ENCODE measurements at places on chromosomes 3 and 15.

GRCh38 chr15:45849136-45849535 lies 214.3 kb downstream of the SQOR start:
- no peak for DNase-seq

GRCh38 chr3:189303584-189303983 lies 131.8 kb downstream of the TPRG1 start:
- no peak for DNase-seq

GRCh38 chr3:143132246-143132980 lies 12.8 kb downstream of the CHST2 start:
- no peak for DNase-seq

- no peak for DNase-seq
These were observed 1412.6 kb downstream of the ZPLD1 start for GRCh38 chr3:103847081-103848062.

GRCh38 chr15:85430406-85431204 lies 50.2 kb downstream of the AKAP13 start:
- no peak for DNase-seq

DNA sequence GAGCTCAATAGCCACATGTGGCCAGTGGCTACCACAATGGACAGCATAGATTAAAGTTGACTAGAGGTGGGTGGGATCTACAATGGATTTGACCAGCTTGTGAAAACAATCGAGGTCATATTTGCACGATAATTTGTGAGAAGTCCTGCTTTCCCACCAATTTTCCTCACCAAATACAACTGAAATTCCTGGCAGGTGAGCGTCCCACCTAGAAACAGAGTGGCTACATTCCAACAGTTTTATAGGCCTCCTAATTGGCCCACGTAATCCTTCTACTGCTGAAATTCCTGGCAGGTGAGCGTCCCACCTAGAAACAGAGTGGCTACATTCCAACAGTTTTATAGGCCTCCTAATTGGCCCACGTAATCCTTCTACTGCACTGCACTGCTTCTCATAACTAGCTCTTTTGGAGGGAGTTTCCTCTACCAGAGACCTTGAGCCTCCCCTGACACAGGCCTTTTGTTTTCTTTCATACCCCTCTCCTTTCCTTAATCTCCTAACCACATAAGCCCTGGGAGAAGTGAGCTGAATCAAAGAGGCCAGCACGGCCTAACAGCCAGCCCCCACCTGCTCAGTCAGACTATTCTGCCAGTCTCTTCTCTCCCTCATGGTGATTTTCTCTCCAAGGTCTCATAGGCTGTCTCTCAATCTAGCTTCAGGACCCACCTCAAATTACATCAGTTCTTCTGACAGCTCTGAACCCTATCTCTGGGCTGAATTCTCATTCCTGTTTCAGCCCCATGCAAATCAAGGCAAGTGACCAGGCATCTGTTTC lies 80.2 kb downstream of the BFSP2 start:
- no peak for DNase-seq

DNA sequence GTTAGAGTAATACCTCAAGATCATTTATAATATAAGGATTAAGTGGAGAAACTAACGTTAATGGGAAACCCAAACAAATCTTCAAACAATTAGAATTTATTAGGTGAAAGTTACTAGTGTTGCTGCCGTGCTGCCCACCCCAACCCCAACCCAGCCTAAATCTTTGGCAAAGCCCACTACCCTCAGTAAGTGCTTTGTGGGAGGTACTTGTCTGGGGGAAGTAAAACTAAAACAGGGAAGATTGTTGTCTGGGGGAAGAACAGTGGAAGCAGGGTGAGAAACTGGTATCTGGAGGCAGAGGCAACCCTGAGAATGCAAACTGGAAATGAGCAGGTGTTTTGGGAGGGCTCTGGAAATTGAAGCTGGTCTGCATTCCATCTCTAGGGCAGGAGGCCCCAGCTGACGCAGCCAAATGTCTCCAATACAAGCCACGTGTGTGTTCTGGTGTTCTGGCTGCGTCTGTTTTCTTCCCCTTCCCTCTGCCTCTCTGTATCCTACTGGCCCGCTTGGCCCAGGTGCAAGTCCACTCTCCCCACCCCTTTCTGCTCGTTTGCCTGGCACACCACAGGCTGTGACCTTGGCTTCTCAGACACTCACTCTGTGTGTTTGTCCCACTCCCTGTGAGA lies 32.7 kb downstream of the FEM1B start:
- no peak for DNase-seq

- peak; percentile 47 for DNase-seq
These were observed 794.4 kb upstream of the LMCD1 start for GRCh38 chr3:7707187-7707586.

DNA sequence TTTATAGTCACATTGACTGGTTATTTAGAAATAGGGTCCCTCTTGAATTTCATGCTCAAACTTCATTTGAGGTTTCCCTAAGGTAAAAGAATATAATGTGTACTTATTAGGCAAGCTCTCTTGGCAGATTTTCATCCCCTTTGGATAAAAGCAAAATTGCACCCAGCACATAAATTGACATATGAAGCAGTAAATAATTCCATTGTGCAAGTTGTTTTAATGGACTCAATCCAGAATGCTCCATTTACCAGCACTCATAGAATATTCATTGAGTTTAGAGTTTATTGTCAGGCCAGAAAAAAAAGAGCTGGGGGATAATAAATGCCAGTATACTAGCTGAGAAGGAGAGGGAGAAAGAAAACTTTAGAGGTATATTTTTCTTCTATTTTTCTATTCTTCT lies 136.8 kb downstream of the TPRG1 start:
- no peak for DNase-seq

DNA sequence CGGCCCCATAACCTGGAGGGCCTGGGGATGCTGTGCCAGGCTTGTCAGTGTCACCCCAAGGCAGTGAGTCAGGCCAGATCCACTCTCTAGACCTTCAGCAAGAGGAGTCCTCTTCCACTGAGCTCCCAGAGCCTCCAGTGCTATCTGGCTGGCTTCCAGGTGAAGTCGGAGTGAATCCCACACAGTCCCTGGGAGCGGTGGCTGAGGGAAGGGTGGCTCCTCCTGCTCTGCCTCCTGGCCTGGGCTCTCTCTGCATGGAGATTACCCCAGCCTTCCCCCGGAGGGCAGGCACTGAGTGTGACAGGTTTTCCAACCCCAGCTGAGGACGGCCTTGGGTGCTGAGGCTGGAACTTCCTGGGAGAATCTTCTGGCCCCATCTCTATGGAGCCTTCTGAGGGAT lies 82.7 kb downstream of the EPHB1 start:
- DNase-seq = no peak

DNA sequence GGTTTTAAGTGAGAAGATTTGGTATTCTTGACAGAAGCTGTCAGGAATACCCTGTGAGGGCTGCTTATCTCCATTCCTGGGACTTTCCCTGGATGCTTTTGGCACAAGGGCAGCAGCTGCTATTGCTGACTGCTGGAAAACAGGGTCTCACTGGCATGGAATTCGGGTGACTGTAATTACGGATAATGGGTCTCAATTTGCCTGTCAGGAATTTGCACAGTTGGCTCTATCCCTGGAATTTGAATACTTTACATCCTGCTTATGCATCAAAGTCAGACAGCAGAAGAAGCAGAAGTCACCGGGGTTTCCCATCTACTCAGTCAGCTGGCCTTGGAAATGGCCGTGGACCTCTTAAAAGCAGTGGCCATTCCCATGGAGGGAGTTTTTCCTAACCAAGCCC lies 25.9 kb upstream of the AKAP13 start:
- DNase-seq = peak; percentile 84

DNA sequence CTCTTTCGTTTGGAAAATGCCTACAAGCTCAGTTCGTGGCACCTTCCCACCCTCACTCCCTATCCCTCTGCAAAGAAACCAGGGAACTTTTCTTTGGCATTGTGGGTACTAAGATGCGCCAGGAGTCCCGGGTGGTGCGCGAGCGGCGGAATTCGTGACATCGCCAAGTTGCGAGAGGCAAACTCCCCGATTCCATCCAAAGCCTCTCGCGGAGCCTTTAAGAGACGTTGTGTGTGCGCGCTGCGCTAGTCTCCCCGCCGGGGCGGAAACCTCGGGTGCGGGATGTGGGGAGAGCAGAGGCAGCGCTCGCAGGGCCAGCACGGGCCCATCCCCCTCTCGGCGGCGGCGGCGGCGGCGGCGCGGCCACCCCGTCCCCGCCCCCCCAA lies 443 bp upstream of the NR2F2 start:
- peak; percentile 80 for DNase-seq

- DNase-seq = peak; percentile 67
These were observed 141.7 kb downstream of the NR1D2 start for GRCh38 chr3:24086617-24087404.

DNA sequence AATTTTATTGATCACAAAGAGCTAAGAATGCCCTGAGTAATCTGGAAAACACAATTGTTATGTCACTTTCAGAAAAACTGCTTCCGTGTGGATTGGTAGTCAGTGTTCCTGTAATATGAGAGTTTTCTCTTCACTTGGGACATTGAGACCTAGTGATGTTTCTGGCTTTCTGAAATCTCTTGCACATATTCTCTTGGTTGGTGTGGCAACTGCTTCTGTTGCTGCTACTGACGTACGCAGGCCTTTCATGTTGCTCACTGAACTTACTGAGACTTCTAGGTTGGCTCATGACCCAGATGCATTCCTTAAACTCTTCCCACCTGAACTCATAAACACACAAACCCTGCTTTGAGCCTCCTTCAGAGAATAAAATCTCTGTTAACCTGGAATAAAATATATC lies 175.0 kb upstream of the PFN2 start:
- no peak for DNase-seq

GRCh38 chr3:151434151-151434890 lies 26.5 kb downstream of the IGSF10 start:
- DNase-seq = peak; percentile 91

DNA sequence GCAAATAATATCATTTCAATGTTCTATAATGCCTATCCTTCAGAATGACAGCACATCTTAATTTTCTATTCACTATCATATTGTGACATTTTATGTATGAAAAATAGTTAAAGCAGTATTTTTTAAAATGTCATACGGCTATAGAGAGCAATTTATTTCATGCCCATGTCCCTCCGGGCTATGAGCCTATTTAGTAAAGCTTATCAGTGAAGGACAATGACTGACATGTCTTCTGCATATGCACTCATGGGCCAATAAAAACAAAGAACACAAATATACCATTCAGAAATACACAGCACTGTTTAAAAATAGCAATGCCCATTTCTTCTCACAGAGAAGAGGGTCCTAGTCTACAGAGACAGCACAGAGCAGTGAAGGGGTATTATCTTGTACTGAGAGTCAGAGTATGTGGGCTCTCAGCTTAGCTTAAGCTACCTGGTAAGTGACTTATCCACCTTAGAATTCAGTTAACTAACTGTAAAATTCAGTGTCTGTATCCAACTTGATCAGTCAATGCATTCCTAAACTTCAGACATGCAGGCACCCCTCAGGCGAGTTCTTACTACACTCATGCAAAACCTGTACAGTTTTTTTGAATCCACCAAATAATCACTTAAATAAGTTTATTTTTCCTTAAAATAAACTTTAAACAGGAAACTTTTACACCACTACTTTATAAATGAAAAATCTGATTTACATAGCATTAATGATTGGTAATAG lies 9.0 kb downstream of the GOLIM4 start:
- DNase-seq = no peak

GRCh38 chr3:179181993-179182551 lies 33.9 kb downstream of the PIK3CA start:
- DNase-seq = peak; percentile 59

DNA sequence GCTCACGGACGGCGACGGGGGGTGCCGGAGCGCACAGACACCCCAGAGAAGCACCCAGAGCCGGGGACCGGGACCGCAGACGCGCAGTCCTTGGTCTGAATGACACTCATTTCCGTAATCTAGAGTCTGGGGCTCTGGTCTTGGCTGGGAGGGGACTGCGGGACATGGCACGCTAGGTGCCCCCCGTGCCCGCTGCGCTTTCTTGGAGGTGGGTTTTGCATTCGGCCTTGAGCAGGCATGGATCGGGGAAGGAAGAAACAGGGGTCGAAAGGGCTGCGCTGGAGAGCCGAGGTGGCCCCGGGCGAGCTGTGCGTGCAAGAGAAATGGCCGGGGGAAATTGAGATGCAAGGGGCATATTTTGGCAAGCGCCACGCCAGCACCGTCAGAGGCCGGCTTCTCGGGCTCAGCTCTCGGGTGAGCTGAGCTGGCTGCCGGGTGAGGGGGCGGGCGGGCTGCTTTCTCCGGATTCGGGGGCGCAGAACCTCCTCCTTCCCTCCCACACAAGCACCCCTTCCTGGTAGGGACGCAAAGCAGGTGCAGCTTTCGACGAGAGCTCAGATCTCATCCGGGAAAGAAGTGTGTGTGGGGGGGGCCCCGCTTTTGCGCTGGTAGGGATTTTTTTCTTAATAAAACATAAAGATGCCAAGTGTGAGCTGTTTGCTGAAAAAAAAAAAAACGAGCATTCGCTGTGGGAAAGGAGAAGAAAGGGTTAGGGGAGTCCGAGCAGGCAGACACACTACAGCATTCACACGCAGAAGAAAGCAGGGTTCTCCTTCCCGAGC lies 963 bp upstream of the NTRK3 start:
- DNase-seq = no peak

DNA sequence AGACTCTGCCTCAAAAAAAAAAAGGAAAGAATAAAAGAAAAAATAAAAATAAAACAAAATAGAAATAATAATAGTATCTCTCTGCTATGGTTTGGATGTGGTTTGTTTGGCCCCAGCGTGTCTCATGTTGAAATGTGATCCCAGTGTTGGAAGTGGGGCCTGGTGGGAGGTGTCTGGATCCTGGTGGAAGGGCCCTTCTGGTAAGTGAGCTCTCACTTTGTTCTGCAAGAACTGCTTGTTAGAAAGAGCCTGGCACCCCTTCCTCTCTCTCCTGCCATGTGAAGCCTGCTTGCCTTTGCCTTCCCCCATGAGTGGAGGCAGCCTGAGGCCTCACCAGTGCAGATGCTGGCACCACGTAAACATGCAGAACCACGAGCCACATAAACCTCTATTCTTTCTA lies 26.3 kb downstream of the TMEM44 start:
- DNase-seq = no peak

DNA sequence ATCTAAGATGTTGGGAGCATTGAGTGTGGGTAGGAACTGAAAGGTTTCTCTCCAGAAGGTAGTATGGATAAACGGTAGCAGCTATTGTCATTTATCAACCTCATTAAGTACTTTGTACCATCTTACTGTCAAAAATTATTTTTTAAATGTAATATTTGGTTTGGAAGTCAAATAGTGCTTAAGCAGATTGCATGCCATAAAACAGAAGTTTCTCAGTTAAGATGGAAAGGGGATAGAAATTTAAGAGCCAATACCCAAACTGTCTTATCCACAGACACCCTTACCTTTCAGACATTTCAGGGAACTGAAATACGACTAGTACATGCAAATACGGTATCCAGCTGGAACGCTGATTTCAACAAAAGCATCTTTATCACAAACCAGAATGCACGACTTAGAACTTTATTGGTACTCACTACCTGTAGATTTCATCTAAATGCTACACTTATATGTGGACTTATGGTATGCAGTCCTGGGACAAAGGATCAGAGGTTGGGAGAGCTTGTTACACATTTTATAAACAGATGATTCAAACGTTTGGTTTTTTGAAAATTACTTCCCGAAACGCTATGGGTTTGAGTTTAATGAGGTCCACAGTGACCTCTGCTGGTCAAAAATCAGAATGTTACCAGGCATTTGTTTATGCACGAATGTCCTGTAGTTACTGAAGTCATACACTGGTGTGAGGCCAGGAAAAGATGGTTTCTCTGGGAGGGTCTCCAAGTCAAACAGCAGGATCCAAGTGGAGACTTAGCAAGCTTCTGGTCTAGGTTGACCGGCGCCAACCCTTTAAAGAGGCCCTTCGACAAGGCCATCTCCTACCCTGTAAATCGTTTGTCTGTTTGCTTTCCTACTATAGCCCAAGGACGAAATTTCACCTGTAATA lies 45.7 kb upstream of the DUT start:
- peak; percentile 80 for DNase-seq

GRCh38 chr15:69076756-69077155 lies 62.3 kb downstream of the NOX5 start:
- DNase-seq = no peak

Data from fibroblast of skin of back (primary cell).